Ammon's horn (tissue), 1 donor: ENCODE measurements at places on chromosomes 1 and 21.

DNA sequence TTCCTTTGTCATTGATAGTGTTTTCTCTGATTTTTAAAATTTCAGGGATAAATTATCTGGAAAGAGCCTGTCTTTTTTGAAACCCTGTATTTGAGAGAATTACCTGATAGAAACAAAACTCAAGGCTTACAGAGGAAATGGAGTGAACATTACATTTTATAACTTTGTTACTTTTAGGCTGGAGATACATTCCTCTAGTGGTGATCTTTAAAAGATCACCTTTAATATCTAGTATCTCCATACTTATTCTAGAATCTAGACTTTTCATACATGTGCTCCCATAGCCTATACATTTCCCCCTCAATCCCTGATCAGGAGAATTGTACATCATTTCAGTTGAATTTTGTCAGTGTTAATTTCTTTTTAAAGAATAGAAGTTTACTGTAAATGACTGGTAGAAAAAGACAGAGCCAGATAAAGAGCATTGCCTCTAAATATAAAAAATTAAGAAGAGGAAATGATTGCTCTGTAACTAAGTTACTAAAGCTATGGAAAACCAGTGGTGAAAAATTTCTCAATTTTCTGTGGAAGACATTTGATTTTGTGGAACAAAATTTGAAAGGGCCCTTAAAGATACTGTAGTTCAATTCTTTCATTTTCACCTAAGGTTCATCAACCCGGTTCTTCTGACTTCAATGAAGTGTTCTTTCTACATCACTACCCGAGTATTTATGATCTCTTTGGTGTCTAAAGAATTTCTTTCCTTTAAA is 33.7 kb downstream of the RASAL2 start:
- no peak for DNase-seq

DNA sequence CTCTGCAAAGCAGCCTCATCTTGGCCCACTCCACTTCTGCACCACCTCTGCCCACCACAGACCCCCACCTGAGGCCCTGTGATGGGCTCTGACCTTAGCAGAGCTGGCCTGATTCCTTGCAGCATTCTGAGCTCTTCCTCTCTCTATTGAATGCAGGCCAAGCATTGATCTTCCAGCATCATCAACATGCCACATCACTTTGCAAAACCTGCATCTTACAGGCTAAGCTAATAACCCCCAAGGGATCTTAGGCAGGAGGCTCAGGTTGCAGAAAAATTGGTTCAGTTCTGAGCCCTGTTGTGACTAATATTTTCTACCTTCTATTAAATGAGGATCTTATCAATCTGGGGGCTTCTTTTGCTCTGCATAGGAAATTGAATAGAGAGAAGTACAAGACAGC is 78.7 kb downstream of the ATP1A1 start:
- no peak for DNase-seq

DNA sequence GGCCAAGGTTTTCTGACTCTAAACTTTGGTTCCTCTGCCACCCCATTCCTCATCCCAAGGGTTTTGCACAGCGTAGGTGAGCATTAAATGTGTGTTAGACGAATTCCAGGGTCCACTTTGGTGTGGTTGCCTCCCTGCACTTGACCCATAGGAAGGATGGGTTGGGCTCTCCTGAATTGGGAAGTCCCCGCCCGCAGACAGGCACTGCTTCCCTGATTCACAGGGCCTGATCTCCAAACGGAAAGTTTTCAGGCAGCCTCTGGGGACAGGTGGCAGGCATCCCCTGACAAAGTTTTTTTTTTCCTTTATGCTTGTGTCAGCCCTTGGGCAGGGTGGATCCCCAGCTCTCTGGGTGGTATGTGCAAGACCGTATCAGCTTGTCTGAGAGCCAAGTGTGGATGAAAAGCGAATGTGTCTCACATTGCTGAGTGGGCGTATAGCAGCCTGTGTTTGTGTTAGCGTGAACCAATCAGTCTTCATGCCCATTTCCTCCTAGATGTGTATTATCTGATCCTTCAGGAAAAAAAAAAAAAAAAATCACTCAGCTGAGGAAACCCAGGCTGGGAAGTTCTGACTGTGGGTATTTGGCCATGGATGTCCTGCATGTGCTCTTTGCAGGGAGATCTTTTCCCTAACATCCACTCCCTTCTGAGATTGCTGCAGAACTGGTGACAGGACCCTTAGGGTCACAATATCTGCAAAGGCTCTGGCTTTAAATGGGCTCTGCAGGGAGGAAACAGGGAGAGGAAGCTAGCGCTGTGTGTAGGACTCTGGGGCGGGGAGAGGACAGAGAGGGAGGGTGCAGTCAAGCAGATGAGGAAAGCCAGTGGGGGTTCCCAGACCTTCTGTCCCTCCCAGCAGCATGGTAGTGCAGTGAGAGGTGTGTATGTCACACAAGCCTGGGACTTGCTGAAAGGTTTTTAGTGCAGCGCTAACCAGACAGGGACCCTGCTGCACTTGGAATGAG is 42.2 kb upstream of the TRABD2B start:
- DNase-seq, result peak; percentile 41

DNA sequence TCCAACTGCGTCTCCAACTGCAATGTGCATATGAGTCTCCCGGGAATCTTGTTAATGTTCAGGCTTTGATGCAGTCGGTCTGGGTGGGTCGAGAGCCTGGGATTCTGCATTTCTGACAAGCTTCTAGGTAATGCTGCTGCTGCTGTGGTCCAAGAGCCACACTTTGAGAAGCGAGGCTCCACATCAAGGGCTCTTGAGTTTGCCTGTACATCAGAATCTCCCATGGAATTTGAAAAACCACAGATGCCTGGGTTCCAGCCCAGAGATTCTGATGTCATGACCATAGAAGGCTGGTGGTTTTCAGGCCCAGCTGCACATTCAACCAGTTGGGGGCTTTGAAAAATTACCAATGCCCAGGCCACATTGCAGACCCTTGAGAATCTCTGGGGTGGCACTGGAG is 93.9 kb upstream of the TARDBP start:
- DNase-seq, result no peak

- no peak for DNase-seq
Observed at GRCh38 chr1:226790545-226791181, 51.6 kb upstream of the ITPKB start.

- DNase-seq, result peak; percentile 94
Observed at GRCh38 chr1:178031856-178032320, 62.0 kb upstream of the RASAL2 start.

DNA sequence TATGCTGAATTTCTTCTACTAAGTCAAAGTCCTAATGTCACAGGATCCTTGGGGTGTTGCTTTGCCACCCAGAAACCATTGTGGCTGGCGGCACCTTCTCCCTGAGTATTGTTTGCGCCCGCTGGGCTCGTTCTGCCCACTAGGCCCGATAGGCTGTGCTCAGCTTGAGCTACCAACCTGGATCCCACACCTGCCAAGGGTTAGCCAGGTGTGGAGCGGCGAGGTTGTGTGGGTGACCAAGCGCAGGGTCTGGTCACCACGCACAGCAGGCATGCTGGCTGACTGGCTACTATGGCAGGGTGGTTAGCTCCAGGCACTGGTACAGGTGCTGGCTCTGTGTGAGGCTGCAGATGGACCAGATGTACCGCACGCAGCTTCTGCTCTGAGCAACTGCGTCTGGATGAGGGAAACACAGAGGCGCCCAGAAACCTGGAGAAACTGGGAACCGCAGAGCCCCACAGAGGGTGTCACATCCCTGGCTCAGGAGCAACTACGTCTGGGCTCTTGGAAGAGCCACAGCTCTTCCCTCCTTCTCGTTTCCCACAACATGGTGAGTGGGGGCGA is 50.3 kb upstream of the SCYL3 start:
- no peak for DNase-seq

DNA sequence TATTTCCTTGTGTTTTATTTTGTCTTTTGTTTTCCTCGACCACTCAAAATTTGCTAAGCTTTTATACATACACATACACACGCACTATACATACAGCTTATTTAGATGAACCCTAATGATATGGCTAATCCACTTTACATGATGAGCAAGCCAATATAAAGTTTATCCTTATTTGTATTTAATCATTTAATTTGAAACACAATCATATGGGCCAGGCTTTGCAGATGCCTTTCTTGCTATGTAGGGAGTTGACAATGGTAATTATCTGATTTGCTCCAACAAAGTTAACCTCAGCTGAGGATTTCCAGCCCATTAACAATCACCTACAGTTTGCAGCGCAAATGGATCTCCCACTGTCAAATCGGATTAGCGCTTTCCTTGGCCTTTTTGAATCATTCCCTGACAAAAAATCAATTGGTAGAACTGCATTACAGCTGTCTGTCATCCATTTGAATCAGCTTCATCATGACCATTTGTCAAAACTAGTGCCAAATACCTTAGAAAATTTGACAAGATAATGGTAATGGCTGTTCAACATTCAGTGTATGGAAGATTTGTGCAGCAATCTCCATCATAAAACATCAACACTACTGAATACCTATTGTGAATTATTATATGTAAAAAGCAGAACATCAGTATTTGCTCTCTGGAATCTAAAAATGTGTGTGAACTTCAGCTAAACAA is 352.6 kb downstream of the MRPL39 start:
- no peak for DNase-seq

- DNase-seq, result no peak
Observed at GRCh38 chr1:107549152-107549810, 408.4 kb downstream of the NTNG1 start.

- DNase-seq, result no peak
Observed at GRCh38 chr1:9733160-9733789, 81.7 kb downstream of the PIK3CD start.

GRCh38 chr1:85344256-85344694 is 67.8 kb upstream of the BCL10 start:
- no peak for DNase-seq

DNA sequence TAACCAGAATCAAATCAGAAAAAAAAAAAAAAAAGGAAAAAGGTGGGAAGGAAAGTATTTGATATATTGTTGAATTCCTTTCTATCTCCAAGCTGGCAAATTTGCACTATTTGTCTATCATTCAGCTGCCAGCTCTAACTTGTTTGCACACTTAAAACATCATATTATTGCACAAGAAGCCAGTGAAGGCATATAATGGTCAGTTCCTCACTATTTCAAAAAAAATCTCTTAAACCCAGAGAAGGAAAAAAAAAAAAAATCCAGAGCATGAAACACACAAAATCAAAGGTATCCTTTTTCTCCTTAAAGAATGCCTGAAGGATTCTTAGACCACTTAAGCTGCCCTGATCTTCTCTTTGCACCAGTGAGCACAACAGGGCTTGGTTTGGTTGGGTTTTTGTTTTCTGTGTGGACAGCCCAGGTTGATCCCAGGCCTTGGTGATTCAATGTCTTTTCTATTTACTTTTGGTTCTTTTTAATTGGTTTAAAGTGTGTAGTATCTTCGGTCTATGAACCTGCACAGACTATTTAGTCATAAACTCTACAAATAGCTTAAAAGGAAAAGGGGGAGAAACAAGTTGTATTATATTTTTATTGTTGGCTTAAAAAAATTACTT is 40.2 kb downstream of the DUSP10 start:
- DNase-seq, result no peak

- DNase-seq, result no peak
Observed at GRCh38 chr21:44013380-44014088, 1.4 kb downstream of the TRAPPC10 start.
